ENCODE measurements at places on chromosomes 1 and 21.

- DNase-seq: no peak
These were observed 427.0 kb downstream of the HLX start for GRCh38 chr1:221306239-221306638.

DNA sequence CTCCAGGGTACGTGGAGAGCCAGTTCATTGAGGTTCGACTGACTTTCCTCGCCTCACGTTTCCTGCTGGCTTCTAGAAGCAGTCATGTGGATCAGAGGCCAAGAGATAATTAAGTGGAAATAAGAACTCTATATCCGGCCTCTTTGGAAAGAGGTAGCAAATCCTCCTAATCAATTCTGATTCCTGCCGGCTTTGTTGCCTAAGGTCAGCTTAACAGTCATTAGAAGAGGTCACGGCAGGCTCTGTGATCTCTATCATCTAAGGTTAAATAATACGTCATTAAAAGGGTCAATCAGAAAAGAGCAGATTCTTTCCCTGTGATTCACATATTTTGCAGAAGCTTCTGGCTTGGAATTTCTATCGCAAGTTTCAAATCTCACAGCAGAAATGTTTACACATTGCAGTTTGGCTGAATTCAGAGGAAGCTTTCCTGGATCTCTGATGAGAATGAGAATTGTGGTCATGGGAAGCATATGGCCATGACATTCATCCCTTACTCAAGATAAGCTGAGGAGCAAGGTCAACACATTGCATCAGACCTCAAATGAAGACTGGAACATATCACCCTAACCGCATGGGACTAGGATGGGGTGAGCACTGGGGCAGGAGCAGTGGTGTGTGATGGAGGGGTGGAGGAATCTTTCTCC lies 189.4 kb downstream of the PBX1 start:
- no peak for DNase-seq

GRCh38 chr1:29393451-29393826 lies 157.1 kb downstream of the PTPRU start:
- no peak for DNase-seq

GRCh38 chr1:26723013-26723991 lies 27.5 kb downstream of the ARID1A start:
- DNase-seq: no peak

DNA sequence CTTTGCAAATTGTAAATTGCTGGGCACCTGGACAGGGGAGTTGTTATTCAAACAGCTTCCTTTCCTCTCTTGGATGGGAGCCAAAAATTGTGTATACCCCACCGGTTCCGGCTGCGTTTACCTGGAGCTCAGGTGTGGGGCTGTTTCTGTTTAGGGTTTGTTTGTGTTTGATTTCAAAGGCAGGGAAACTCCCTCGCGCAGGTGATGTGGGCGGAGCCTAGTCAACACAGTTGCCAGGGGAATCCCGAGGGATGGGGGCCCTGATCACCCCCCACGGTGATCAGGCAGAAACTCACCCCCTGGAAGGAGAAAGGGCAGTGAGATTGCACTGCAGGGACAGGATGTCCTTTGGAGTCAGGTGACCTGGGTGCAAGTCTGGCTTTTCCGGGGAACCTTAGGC lies 28.3 kb downstream of the CDCP2 start:
- no peak for DNase-seq

All from GM12891 (cell line).